ENCODE measurements at places on chromosomes 1 and 21. TPM values are rescaled to one million over a fixed set of nuclear protein-coding genes. Genes with fewer than 3 reads are reported as not detected.

- H3K27me3 ChIP-seq, result no peaks in the 10 kb centered on the region
- no peak overlapping the region for H3K27ac ChIP-seq
Measured at GRCh38 chr1:165635823-165636222, 4.8 kb downstream of the MGST3 start.

Gene MX2
- 13.5 TPM for total RNA-seq

- peaks cover 8% of the 10 kb centered on the region for H3K4me1 ChIP-seq
- DNase-seq, result no peak
- no peaks in the 10 kb centered on the region for H3K36me3 ChIP-seq
- peak overlapping the region; percentile 49 for H3K4me3 ChIP-seq
- H3K27me3 ChIP-seq, result no peaks in the 10 kb centered on the region
Measured at GRCh38 chr21:16418642-16419041, 688.9 kb downstream of the USP25 start.

Gene RNF11
- 73.9 TPM for total RNA-seq

DNA sequence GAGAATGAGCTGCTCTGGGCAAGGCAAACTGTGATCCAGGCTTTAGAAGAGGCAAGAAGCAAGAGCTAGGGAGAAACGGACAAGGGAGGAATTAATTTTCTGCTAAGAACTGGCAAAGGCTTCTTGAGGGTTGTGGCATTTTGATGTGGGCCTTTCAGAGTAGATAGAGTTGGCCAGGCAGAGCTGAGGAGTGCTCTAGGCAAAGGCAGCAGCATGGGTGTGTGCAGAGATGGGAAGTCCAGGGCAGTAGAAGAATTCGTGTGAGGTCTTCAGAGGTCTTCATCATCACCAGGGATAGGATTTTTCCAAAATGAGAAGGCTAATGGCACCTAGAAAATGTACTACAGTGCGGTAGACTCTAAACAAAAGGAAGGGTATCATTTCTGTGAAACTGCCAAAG lies 237.8 kb downstream of the LTN1 start:
- no peak overlapping the region for H3K4me3 ChIP-seq
- peaks cover 13% of the 10 kb centered on the region for H3K4me1 ChIP-seq
- DNase-seq, result no peak

DNA sequence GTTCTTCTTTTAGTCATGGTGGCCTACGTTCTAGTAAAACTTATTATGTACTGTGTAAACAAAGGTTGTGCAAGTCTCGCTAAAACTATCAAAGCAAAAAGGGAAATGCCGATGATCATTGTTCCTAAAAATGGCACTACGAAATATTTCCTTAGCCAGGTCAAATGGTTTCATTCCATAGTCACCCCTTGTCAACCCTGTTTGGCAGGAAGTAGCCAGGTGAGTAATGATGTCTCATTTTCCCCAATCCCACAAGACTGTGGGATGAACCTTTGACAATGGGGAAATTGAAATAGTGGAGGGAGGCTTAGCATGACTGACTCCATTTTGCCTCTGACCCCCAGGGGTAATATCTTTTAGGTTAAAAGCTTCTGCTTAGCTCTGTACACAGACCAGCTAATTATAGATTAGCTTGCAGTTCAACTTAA lies 5.6 kb upstream of the REN start:
- no peak overlapping the region for H3K27ac ChIP-seq
- H3K4me3 ChIP-seq, result no peak overlapping the region
- H3K27me3 ChIP-seq, result no peaks in the 10 kb centered on the region
- no peak for DNase-seq

DNA sequence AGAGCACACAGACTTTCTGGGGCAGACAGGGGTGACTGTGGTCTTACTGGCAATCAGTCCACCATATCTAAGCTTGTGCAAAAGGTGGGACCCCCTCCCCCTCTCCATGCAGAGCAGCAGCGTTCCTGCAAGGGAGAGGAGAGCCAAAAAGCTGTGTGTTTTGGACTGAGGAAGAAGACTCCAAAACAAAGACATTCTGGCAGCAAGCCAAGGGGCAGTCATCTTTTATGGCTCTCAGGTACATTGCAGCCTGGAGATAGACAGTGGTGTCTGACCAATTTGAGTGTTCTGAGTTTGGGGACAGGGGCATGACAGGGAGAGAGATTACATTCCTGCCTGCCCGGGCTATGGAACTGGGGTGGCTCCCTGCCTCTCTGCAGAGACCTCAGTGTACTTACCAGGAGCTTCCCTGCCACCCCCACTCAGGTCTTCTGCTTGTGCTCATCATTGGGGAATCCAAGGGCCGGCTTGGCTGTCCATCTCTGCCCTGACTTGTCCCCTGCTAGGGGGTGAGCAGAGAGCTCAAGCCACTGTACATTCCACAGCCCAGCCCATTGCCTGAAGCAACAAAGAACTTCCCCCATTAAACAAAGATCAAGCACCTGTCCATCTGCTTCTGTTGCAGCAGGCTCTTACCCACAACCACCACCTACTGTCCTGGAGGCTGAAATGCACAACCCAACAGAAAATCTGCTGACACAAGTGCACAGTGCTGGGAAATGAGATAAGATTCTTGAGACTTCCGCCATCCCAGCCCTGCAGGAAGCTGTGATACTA lies 131.1 kb downstream of the EVI5 start:
- DNase-seq, result no peak
- H3K4me1 ChIP-seq, result no peaks in the 10 kb centered on the region
- no peak overlapping the region for H3K27ac ChIP-seq
- no peaks in the 10 kb centered on the region for H3K27me3 ChIP-seq
- H3K36me3 ChIP-seq, result peaks cover 24% of the 10 kb centered on the region
